ENCODE measurements at places on chromosomes 3 and 15. TPM values are rescaled to one million over a fixed set of nuclear protein-coding genes. Genes with fewer than 3 reads are reported as not detected.

The COL6A5 gene
- total RNA-seq: 0.03 TPM

The SLC2A2 gene
- not detected for total RNA-seq

The ADGRG7 gene
- not detected for total RNA-seq

The MYRIP gene
- not detected for total RNA-seq

The RLBP1 gene
- not detected for total RNA-seq

The PLSCR5 gene
- not detected for total RNA-seq

The IL17RE gene
- 1.7 TPM for total RNA-seq

The CKMT1B gene
- total RNA-seq: not detected

The ETFA gene
- 109 TPM for total RNA-seq

The CYP11A1 gene
- total RNA-seq: not detected

DNA sequence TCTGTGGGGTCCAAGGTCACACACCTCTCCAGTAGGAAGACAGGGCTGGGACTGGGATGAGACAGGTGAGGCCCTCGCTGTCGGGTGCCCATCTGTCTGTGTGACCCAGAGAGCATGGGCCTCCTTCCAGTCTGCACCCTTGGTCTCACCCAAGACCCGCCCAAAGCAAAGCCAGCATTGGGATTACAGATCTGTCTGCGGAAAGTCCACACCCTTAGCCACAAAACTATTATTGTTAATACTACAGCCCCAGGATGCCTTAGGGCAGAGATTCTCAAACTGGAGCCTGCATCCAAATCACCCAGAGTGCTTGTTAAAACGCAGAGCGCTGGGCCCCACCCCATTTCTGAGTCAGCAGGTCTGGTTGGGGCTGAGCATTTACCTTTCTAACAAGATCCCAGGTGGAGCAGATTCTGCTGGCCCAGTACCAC is 58.5 kb upstream of the ZNF148 start:
- H3K4me3 ChIP-seq: no peak overlapping the region
- no peak overlapping the region for H3K27ac ChIP-seq
- peaks cover 11% of the 10 kb centered on the region for H3K4me1 ChIP-seq
- H3K36me3 ChIP-seq: no peaks in the 10 kb centered on the region
- no peak for DNase-seq

GRCh38 chr3:141080431-141080830 is 29.3 kb downstream of the SPSB4 start:
- no peaks in the 10 kb centered on the region for H3K36me3 ChIP-seq
- no peak overlapping the region for H3K27ac ChIP-seq
- H3K27me3 ChIP-seq: peaks cover 2% of the 10 kb centered on the region
- no peak for DNase-seq
- no peak overlapping the region for H3K4me3 ChIP-seq
- H3K4me1 ChIP-seq: no peaks in the 10 kb centered on the region

GRCh38 chr15:41907141-41907540 is 13.3 kb upstream of the SPTBN5 start:
- no peaks in the 10 kb centered on the region for H3K27me3 ChIP-seq
- peaks cover 11% of the 10 kb centered on the region for H3K4me1 ChIP-seq
- H3K4me3 ChIP-seq: no peak overlapping the region
- peaks cover 62% of the 10 kb centered on the region for H3K36me3 ChIP-seq
- peak overlapping the region; percentile 31 for H3K27ac ChIP-seq

- H3K36me3 ChIP-seq: no peaks in the 10 kb centered on the region
- no peak overlapping the region for H3K27ac ChIP-seq
- no peak overlapping the region for H3K4me3 ChIP-seq
- DNase-seq: no peak
- H3K4me1 ChIP-seq: no peaks in the 10 kb centered on the region
These were observed 391.0 kb downstream of the MECOM start for GRCh38 chr3:169272532-169272931.

DNA sequence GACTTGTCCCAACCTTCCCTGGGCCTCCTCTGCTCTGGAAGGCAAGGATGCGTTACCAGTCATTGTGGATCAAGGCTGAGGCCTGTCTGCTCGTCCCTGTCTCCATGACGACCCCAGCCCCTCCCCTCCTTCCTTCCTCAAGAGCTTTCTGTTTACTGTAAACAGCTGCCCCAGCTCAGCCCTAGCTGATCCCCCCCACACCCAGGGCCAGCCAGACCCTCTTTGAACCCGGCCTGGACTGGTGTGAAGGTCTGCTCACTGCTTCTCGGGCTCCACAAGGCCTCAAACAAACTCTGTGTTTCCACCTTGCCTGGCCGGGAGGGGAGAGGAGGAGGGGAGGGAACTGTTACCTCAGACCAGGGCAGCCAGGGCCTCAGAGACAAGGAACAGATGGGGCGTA is 16.9 kb downstream of the VPS18 start:
- H3K36me3 ChIP-seq: no peaks in the 10 kb centered on the region
- no peak overlapping the region for H3K4me3 ChIP-seq
- H3K27me3 ChIP-seq: no peaks in the 10 kb centered on the region
- H3K27ac ChIP-seq: no peak overlapping the region

DNA sequence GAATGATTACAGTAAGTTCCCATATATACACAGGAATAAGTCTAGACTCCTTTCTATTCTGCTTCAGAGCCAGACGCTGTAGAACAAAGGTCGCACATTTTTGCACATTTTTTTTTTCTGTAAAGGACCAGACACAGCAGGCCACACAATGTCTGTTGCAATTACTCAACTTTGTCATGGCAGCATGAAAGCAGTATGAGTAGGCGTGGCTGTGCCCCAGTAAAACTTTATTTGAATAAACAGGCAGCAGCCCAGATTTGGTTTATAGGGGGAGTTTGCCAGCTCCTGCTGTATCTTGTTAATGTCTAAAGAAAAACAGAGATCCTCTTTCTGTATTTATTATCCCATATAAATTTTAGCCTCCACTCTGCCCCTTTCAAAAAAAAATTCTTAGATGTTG is 708.3 kb downstream of the FHIT start:
- no peak for DNase-seq
- H3K27ac ChIP-seq: no peak overlapping the region

GRCh38 chr3:60154011-60154410 is 1097.2 kb downstream of the FHIT start:
- H3K27ac ChIP-seq: no peak overlapping the region
- DNase-seq: no peak
- no peaks in the 10 kb centered on the region for H3K4me1 ChIP-seq

DNA sequence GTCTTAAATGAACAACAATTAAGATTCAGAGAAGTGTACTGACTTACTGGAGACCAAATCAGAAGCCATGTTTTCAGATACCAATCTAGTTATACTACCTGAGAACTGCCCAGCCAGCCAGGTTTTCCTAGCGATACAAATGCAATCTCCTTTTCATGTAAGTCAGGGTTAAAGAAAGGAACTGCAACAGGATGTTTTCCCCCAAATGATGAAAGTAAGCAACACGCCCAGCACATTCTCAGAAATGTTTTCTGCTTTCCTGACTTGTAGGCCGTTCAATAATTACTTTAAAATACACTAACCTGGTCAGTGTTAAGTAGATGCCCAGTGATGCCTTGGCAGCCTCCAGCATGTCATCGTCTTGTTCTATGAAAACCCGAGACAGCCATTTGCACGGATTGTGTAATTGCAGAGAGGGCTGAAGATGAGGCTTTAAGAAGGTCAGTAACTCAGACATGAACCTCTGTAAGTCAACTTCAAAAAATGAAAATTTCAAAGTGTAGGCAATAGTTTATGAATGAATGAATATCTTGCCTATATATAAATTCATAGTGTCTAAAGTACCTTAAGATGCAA is 30.3 kb downstream of the LINS1 start:
- H3K4me3 ChIP-seq: peak overlapping the region; percentile 66
- H3K4me1 ChIP-seq: peaks cover 48% of the 10 kb centered on the region
- peak overlapping the region; percentile 75 for H3K27ac ChIP-seq

DNA sequence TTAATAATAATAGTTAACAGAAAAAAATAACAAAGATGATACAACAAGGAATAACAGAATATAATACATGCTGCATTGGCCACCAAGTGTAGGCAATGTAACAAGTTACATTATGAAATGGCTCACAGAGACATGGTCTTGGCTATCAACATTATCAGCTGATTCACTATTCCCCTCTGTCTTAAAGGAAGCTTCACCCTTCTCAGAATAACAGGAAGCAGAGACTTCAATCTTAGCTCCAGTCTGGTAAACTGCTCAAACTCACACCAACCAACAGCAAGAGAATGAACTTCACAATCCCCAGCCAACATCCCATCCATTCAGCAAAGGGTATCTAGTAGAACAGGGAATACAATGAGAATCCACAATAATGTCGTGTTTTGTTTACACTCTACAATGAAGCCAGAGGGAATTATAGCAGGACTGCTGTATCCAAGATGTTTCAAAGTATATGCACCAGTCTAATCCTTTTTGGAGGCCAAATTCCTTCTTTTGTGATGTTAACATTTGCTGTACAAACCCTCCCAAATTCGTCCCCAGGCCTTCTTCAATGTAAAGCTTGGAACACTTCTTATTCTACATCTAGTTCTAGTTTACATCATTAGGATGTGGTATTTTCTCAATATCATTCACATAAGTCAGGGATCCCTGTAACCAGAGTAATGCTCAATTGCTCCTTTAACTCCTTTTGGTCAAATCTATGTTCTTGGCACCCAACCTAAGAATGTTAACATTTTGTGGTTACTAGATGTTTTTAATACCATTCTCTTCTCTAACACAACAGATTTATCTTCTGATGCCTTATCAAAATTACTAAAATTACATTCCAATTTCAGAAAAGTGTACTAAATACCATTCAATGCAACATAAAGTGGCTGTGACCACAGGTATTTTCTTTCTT is 52.4 kb upstream of the CMSS1 start:
- H3K4me1 ChIP-seq: no peaks in the 10 kb centered on the region
- H3K27ac ChIP-seq: no peak overlapping the region
- DNase-seq: no peak
- H3K4me3 ChIP-seq: no peak overlapping the region
- peaks cover 10% of the 10 kb centered on the region for H3K27me3 ChIP-seq

DNA sequence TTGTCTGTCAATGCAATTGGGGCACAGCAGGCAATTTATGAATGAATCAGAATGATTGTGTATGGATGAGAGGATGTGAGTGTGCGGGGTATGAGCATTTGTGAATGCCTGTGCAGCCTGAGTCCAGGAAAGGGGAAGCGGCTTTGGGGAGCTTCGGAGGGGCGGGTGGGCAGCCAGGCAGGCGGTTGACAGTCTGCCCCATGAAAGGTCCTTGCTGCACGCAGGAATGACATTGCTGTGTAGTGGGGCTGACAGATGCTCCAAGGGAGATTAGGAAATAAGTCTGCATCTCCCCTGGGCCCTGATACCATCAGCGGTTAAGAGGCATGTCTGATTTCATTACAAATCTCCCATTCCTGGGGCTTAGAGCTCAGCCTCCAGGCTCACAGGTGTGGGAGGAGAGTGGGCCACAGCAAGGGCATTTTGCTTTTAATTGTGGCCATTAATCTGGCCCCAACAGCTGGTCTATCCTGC is 26.4 kb upstream of the TSPAN3 start:
- no peak overlapping the region for H3K27ac ChIP-seq
- no peaks in the 10 kb centered on the region for H3K4me1 ChIP-seq
- no peak for DNase-seq
- no peaks in the 10 kb centered on the region for H3K27me3 ChIP-seq
- H3K4me3 ChIP-seq: no peak overlapping the region

GRCh38 chr3:112561484-112561733 is 353 bp downstream of the ATG3 start:
- DNase-seq: no peak
- peak overlapping the region; percentile 84 for H3K4me3 ChIP-seq
- H3K36me3 ChIP-seq: peaks cover 42% of the 10 kb centered on the region
- peak overlapping the region; percentile 91 for H3K27ac ChIP-seq

DNA sequence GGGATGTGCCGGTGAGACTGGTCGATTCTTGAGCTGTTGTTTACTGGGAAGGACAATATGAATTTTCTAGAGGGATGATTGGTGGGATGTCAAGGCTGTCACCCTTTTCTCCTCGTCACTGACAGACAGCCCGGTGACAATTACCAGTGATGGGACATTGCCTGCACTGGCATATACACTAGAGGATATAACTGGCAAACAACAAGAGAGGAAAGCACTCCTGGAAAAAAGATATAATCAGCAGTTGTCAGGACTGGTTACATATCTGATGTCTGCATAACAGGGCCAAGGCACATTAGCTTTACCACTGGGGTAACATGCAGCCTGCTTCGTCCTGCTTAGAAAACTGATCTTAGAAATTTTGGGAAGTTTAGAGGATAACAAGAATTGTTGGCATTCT is 131.1 kb downstream of the ROBO2 start:
- no peaks in the 10 kb centered on the region for H3K36me3 ChIP-seq
- no peak overlapping the region for H3K27ac ChIP-seq
- no peaks in the 10 kb centered on the region for H3K27me3 ChIP-seq
- no peak overlapping the region for H3K4me3 ChIP-seq

GRCh38 chr3:66365080-66365479 is 135.7 kb downstream of the LRIG1 start:
- DNase-seq: no peak
- peaks cover 2% of the 10 kb centered on the region for H3K4me1 ChIP-seq
- no peaks in the 10 kb centered on the region for H3K36me3 ChIP-seq
- no peak overlapping the region for H3K4me3 ChIP-seq
- H3K27me3 ChIP-seq: no peaks in the 10 kb centered on the region

DNA sequence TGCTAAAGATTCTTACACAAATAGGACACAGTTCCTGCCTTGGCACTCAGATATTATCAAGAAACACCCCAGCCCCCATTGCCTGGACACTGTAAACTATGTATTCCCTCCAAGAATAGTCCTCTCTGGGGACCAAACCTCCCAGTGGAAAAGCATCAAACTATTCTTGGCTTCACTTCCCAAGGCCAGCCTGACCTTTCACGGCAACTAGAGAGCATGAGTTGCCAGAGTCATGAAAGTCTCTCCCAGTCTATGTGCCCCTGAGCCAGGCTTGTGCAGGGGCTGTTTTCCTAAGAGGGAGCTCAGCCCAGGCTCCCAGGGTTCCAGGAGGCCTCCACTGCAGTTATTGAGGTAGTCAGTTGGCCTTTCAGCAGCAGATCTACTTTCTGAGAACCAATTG is 251.9 kb upstream of the TGFBR2 start:
- DNase-seq: no peak
- peaks cover 17% of the 10 kb centered on the region for H3K36me3 ChIP-seq
- peaks cover 62% of the 10 kb centered on the region for H3K4me1 ChIP-seq
- H3K27ac ChIP-seq: peak overlapping the region; percentile 67

DNA sequence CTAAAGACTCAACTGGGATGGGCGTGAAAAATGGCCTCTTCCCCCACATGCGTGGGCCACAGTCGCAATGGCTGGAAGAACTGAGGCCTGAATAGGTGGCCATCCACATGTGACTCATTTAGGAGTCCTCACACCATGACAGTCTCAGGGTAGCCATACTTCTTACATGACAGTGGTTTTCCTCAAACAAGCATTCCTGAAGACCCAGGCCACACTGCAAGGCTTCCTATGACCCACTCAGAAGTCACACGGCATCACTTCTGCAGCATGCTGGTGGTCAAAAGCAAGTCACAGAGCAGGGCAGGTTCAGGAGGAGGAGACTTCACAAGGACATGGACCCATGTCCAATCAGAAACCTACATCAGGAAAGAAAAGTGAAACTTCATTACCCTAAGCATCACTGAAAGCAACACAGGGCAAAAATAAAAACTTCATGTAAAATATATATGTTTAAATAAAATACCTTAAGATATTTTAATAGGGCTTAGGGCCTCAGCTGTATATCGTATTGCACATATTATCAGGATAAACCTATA is 257.1 kb downstream of the OPA1 start:
- peaks cover 20% of the 10 kb centered on the region for H3K27me3 ChIP-seq
- H3K4me1 ChIP-seq: no peaks in the 10 kb centered on the region
- no peak overlapping the region for H3K4me3 ChIP-seq

Measured in activated CD4-positive, alpha-beta memory T cell treated with anti-CD3 and anti-CD28 coated beads, Interleukin-2, amount 10 ng/mL, durations not matched to agents 7 days and 5 days (primary cell).